Naive B cell (primary cell): ENCODE measurements at places on chromosomes 7 and 10. TPM values are rescaled to one million over a fixed set of nuclear protein-coding genes. Genes with fewer than 3 reads are reported as not detected.

- DNase-seq = peak; percentile 39
Observed at GRCh38 chr7:44629829-44630522, 23.5 kb downstream of the OGDH start.

DNA sequence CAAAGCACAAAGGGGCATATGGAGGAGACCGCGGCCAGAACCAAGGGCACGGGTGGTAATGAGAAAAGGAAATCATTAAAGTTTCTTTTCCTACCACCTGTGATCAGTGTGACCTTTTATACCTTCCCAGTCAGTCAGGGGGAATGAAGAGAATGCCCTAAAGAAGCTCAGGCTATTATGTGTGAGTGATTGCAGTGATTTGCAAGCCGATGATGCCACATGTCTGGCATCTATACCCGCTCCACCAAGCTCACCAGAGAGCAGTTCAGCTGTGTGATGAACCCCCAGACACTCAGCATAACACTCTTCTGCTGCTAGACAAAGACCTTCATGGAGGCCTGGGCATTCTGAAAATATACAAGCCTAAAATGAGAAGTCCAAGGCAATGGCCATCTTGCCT lies 106.2 kb upstream of the AGK start:
- no peak for DNase-seq

Gene AQP1
- not detected for polyA plus RNA-seq

Gene GHRHR
- not detected for polyA plus RNA-seq
